ENCODE measurements at places on chromosomes 1 and 21.

- DNase-seq: no peak
These were observed 15.4 kb downstream of the TTC39A start for GRCh38 chr1:51314974-51315373.

DNA sequence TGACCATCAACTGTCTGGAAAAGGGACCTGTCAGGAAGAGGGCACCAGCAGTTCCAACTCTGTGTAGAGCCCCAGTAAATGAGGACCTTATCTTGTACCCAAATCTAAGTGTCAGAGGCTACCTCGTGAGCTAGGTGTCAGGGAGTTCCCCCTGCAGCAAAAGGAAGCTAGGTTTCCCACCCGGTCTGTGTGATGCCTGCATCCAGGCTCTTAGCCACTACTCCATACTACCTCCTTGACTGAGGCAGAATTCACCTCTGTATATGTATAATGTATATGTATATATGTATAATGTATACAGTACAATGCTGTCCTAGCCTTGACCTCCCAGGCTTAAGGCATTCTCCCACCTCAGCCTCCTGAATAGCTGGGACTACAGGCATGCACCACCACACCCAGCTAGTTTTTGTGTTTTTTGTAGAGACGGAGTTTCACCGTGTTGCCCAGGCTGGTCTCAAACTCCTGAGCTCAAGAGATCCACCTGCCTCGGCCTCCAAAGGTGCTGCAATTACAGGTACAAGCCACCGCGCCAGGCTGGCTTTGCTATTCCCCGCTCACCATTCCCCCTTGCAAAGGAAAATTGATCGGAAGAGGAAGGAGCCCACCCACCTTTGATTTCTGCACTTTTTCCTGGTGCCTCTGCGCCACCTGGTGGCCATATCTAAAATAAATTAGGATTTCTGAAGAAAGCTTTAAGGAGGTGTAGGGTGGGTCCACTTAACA, 15.7 kb upstream of the LUZP1 start:
- DNase-seq: no peak

DNA sequence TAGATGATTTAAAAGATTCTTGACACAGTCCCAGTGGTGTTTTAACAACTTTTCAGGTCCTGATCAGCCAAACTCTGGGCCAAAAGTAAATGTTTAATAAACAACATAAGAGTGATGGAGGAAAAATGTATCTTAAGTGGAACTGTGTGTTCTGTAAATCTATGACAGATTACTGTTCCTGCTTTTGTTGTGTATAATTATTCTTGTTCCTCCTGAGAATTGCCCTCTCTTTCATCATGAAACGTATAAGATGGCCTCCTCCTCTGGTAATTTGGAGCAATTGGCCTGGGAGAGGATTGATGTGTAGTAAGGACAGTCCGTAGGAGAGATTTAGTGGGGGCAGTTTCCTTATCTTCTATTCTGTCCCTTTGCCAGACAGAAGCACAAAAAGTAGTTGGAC, 34.5 kb downstream of the GALNT2 start:
- no peak for DNase-seq

DNA sequence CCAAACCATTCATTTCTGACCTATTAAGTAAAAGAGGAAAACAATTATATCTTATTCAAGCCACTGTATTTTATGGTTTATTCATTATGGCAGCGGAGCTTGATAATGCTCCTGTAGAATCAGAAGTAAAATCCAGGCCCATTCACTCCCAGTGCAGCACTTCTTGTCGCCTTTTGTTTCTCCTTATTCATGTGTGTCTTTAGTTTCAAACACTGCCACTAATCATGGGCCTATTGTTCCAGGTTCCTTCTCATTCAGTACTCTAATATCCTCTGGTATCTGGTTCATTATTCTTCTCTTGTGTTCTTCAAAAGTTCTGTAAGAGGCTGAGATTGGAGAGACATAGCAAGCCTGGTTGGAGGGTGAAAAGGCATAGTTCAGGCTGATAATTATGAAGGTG, 218.3 kb downstream of the LRRIQ3 start:
- DNase-seq: no peak

- no peak for DNase-seq
These were observed 87.1 kb downstream of the ABCA4 start for GRCh38 chr1:94033849-94034248.

GRCh38 chr1:112866151-112866550, 89.8 kb downstream of the SLC16A1 start:
- no peak for DNase-seq

DNA sequence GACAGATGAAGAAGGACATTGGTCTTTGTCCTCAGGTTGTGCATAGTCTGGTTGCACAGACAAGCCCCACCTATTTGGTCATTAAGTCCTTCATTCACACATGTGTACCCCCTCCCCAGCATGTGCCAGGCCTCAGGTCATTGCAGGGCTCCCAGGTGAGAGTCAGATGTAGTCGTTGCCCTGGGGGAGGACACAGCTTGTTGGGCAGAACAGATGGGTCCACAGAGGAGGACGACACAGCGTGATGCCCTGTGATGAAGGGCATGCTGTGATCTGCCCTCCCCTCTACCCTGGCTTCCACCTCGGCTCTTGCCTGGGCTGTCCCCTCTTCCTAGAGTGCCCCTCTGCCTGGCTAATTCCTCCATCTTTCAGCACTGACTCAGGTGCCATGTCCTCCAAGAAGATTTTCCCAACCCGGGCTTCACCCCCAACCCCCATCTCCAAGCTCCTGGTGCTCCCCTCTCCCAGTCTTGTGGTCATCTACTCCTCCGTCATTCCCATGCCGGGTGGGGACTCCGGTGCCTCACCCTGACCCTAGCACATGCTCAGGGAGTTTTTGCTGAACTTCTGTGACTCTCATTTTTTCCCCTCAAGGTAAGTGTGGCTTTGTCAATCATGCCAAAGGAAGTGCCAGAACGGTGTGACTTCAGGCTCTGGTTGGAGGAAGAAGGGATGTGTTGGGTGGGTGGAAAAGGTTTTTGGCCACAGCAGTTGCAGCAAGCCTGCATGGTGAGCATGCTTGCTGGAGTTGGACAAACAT, 220.5 kb downstream of the FOXD2 start:
- DNase-seq: no peak

- DNase-seq: no peak
These were observed 14.2 kb downstream of the CD101 start for GRCh38 chr1:117015724-117016123.

DNA sequence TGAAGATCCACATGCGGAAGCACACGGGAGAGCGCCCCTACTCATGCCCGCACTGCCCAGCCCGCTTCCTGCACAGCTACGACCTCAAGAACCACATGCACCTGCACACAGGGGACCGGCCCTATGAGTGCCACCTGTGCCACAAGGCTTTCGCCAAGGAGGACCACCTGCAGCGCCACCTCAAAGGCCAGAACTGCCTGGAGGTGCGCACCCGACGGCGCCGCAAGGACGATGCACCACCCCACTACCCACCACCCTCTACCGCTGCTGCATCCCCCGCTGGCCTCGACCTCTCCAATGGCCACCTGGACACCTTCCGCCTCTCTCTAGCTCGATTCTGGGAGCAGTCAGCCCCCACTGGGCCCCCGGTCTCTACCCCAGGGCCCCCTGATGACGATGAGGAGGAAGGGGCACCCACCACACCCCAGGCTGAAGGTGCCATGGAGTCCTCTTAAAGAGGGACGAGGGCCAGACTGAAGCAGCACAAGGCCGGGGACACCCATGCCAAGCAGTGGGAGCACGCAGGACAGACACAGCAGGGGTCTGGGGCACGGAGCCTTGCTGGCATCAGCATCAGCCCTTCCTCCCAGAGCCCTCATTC, 13.7 kb downstream of the ZBTB7B start:
- DNase-seq: no peak

GRCh38 chr1:230633469-230633868, 8.8 kb upstream of the COG2 start:
- no peak for DNase-seq

GRCh38 chr1:27416387-27417111, 24.1 kb downstream of the GPR3 start:
- DNase-seq: no peak

DNA sequence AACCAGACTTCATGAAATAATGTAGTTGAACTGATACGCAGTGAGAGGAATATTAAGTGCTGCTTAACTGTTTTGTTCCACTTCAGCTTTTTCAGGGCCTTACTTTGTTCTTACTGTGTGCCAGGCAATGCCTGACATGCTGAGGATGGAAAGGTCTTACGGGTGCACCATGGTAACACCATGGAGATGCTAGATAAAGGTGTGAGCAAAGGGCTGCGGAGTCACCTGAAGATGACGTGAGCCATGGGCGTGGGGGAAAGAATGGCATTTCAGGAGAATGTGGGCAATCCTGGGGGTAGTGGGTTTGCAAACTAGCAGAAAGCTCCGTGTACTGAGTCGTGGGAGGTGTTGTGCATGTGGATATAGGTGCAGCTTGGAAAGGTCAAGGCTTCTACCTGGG, 27.3 kb downstream of the MAN1C1 start:
- no peak for DNase-seq

- DNase-seq: no peak
These were observed 776 bp upstream of the CADM3 start for GRCh38 chr1:159170639-159171038.

DNA sequence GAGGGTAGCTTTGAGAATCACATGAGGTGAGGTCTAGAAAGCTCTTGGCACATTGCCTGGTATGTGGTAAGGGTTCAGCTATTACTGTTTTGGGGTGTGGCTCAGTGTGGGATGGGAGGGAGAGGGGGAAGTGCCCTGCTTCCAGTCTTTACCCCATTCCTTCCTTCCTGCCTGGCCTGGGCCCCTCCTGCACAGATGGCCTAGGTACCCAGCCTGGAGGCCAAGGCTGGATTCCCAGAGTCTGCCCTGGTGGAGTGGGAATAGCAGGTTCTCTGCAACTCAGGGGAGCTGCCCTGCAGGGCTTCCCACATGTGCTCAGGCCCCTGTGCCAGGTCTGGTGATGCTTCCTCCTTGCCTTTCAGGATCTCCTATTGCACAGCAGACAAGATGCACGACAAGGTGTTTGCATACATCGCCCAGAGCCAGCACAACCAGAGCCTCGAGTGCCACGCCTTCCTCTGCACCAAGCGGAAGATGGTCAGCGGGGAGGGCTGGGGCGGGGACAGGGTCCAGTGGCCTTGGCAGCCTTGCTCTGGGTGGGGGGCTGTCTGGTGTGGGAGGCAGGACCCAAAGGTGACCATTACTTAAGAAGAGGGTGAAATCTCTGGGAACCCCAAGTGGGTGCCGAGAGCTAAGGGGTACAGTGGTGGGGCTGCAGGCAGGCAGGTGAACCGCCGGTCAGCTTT, 13.5 kb downstream of the LDLRAP1 start:
- DNase-seq: no peak

DNA sequence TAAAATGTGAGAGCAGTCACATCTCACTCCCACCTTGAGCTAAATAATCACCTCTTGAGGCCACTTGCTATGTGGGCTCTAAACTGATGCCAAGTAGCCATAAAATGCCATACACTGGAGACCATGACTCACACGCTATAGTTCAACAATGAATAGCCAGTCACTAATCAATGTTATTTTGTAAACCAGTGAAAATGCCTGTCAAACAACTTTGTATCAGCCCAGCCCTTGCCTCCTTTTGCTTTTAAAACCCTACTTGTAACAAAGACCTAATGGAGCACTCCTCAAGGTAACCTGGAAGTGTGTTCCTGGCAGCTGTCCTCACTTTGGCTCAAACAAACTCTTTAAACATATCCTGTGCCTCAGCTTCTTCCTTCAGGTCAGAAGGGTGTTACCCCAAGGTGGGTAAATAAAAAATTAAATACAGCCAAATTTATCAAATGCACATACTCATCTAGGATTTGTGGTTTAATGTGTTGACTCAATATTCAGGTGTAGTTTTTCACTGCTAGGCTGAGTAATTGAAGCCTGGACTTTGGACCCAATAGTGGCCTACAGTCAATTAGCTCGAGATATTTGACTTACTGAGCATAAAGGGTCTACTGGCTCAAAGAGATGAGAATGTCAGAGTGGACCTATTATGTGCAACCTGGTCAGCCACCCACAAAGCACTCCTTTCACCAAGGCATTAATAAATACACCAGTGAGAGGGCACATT, 154.3 kb downstream of the COQ8A start:
- DNase-seq: no peak

DNA sequence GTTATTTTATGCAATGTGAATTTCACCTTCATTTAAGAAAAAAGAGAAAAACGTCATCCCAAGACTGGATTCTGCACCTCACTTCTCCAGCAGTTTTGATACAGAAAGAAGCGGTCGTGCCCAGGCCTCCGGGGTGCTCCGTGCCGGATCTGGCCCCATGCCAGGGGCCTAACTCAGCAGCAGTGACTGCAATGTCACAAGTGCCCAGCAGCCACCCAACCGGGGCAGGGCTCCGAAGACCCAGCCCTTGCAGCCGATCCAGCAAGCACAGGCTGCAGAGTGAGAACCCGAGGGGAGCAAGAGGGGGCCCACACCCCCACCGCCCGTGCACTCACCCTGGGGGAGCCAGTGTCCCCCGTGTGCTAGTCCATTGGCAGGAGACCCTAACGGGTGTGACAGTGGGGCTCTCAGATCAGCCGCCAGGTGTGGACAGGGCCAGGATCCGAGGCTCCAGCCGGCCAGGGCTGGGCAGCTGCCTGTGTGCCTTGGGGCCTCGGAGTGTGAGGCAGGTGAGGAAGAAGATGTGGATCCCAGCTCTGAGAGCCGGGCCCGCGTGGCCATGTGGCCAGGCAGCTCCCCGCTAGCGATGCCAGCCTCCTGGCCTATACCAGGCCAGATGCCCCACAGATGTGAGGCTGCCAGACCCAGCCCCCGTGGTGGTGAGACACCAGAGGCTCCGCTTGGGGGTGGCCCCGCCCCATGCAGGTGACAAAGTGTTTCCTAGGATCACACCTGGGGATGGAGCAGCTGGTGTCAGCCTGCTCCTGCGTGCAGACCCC, 60.6 kb downstream of the MEGF6 start:
- no peak for DNase-seq

GRCh38 chr1:42418516-42418915, 37.3 kb downstream of the ZMYND12 start:
- no peak for DNase-seq

GRCh38 chr1:97137862-97138514, 416.4 kb downstream of the PTBP2 start:
- DNase-seq: no peak

DNA sequence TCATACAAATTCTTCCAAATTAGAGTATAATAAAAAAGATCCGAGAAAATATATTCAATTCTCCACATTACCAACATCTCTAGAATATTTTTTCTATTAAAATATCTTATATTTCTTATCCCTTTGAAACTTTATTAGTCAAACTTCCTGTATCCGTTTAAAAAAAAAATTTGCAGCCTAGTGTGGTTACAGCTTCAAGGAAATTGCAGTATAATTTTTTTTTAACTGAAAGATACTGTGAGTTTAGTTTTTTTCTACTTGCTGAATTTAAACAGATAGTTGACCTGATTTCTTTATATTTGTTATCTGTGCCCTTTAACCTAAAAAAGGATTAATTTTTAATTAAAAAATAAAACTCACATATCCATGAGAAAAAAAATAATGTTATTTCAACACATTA, 1.5 kb downstream of the RGS18 start:
- DNase-seq: no peak

- no peak for DNase-seq
These were observed 12.9 kb downstream of the COPA start for GRCh38 chr1:160330119-160330518.

GRCh38 chr1:77652268-77652667, 30.2 kb downstream of the ZZZ3 start:
- no peak for DNase-seq

- no peak for DNase-seq
These were observed 25.8 kb upstream of the TRIM45 start for GRCh38 chr1:117147341-117147831.

- no peak for DNase-seq
These were observed 32.1 kb upstream of the APOBEC4 start for GRCh38 chr1:183685112-183685713.

All from vagina (tissue), 2 donors.